ENCODE measurements at places on chromosomes 2 and 18. TPM values are rescaled to one million over a fixed set of nuclear protein-coding genes. Genes with fewer than 3 reads are reported as not detected.

GRCh38 chr2:152466980-152467676 lies 132.2 kb downstream of the FMNL2 start:
- peaks cover 77% of the 10 kb centered on the region for H3K4me1 ChIP-seq
- no peaks in the 10 kb centered on the region for H3K36me3 ChIP-seq
- no peaks in the 10 kb centered on the region for H3K27me3 ChIP-seq

- no peaks in the 10 kb centered on the region for H3K36me3 ChIP-seq
- no peak overlapping the region for H3K4me3 ChIP-seq
- peaks cover 51% of the 10 kb centered on the region for H3K4me1 ChIP-seq
- H3K27me3 ChIP-seq: no peaks in the 10 kb centered on the region
- DNase-seq: no peak
Measured at GRCh38 chr18:58576638-58577251, 52.1 kb downstream of the ALPK2 start.

- peaks cover 20% of the 10 kb centered on the region for H3K4me1 ChIP-seq
- DNase-seq: peak; percentile 25
- H3K36me3 ChIP-seq: peaks cover 13% of the 10 kb centered on the region
- peak overlapping the region; percentile 21 for H3K27ac ChIP-seq
Measured at GRCh38 chr2:157747695-157748370, 119.2 kb upstream of the ACVR1C start.

DNA sequence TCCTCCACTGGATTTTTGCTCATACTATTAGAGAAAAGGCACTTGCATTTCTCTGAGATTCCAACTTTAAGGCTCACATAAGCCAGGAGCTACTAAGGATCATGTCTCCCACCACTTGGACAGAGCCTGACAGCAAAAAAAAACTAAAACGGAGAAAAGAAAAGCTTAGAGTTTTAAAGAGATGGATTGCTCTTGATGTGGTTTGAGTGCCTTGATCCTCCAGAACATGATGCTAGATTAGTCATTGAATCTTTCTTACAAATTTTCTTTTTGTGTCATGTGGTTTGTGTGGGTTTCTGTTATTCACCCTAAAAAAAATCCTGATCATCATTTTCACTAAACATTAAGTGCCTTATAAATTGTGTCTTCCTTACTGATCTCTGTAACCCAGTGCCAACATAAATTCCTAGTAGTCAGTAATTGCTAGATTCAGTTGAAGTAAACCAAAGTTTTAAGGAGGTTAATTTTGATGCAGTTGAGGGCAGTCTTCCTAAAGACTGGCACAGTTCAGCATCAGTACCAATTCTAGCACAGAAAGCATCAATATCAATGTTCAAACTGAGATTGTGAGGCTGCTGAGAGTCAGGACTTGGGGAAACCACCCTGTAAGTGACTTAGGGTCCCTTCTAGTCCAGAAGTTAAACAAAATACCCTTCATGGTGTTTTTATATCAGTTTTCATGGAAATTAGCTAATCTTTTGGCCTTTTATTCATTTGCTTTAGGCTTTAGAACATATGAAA lies 206.3 kb downstream of the RAD51AP2 start:
- no peaks in the 10 kb centered on the region for H3K36me3 ChIP-seq
- H3K27ac ChIP-seq: no peak overlapping the region
- H3K27me3 ChIP-seq: no peaks in the 10 kb centered on the region
- H3K4me1 ChIP-seq: no peaks in the 10 kb centered on the region

- H3K36me3 ChIP-seq: peaks cover 23% of the 10 kb centered on the region
- H3K4me3 ChIP-seq: no peak overlapping the region
- DNase-seq: no peak
- H3K27ac ChIP-seq: no peak overlapping the region
Measured at GRCh38 chr2:64565949-64566710, 42.0 kb downstream of the AFTPH start.

Gene MYOM1
- total RNA-seq: 667 TPM

- H3K27ac ChIP-seq: no peak overlapping the region
- peaks cover 36% of the 10 kb centered on the region for H3K27me3 ChIP-seq
- no peaks in the 10 kb centered on the region for H3K36me3 ChIP-seq
- DNase-seq: no peak
Measured at GRCh38 chr18:6950641-6951040, 167.0 kb downstream of the LAMA1 start.

GRCh38 chr2:128026448-128027277 lies 1.2 kb downstream of the SAP130 start:
- peaks cover 13% of the 10 kb centered on the region for H3K36me3 ChIP-seq
- peak overlapping the region; percentile 98 for H3K4me3 ChIP-seq
- no peaks in the 10 kb centered on the region for H3K27me3 ChIP-seq
- peaks cover 33% of the 10 kb centered on the region for H3K4me1 ChIP-seq

GRCh38 chr2:95240556-95240955 lies 33.2 kb downstream of the ZNF892 start:
- H3K36me3 ChIP-seq: no peaks in the 10 kb centered on the region
- DNase-seq: no peak
- H3K27ac ChIP-seq: no peak overlapping the region
- H3K27me3 ChIP-seq: no peaks in the 10 kb centered on the region
- H3K4me1 ChIP-seq: peaks cover 12% of the 10 kb centered on the region

Gene CNDP1
- not detected for total RNA-seq

Gene RAD51AP2
- total RNA-seq: 0.14 TPM

- H3K27me3 ChIP-seq: no peaks in the 10 kb centered on the region
- no peak for DNase-seq
- no peak overlapping the region for H3K27ac ChIP-seq
- H3K4me3 ChIP-seq: no peak overlapping the region
Measured at GRCh38 chr2:155424518-155424917, 726.0 kb downstream of the KCNJ3 start.

- peaks cover 15% of the 10 kb centered on the region for H3K4me1 ChIP-seq
- H3K4me3 ChIP-seq: no peak overlapping the region
- no peak for DNase-seq
- H3K36me3 ChIP-seq: no peaks in the 10 kb centered on the region
- H3K27ac ChIP-seq: no peak overlapping the region
Measured at GRCh38 chr18:49360582-49360981, 99.9 kb downstream of the DYM start.

GRCh38 chr2:85705680-85706039 lies 11.5 kb downstream of the GNLY start:
- H3K36me3 ChIP-seq: no peaks in the 10 kb centered on the region
- peak overlapping the region; percentile 94 for H3K27ac ChIP-seq
- H3K27me3 ChIP-seq: no peaks in the 10 kb centered on the region
- no peak overlapping the region for H3K4me3 ChIP-seq
- DNase-seq: no peak

GRCh38 chr2:174683392-174683759 lies 80.9 kb downstream of the CHRNA1 start:
- H3K4me3 ChIP-seq: peak overlapping the region; percentile 86
- peak overlapping the region; percentile 90 for H3K27ac ChIP-seq
- H3K36me3 ChIP-seq: no peaks in the 10 kb centered on the region
- peaks cover 52% of the 10 kb centered on the region for H3K4me1 ChIP-seq
- no peak for DNase-seq
- no peaks in the 10 kb centered on the region for H3K27me3 ChIP-seq

Gene GKN1
- total RNA-seq: not detected

DNA sequence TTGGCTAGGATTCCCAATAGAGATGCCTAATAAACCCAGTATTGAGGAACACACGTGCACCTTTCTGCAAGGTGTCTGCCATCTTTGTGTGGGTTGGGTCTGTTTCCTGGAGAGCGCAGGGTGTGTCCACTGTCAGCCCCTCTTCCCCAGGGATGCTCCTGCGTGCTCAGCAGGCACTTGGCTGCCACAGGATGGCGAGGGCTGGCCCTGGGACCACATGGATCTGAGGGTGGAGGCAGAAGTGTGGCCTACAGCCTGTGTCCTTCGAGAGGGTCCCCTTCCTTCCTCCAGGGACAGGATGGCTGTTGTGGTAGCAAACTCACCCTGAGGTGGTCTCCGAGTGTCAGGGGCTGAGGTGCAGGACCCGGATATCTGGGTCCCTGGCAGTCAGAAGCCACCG lies 78.0 kb upstream of the PXDN start:
- H3K4me3 ChIP-seq: no peak overlapping the region
- peaks cover 28% of the 10 kb centered on the region for H3K27me3 ChIP-seq
- no peak overlapping the region for H3K27ac ChIP-seq
- peaks cover 23% of the 10 kb centered on the region for H3K4me1 ChIP-seq

- no peaks in the 10 kb centered on the region for H3K36me3 ChIP-seq
- no peaks in the 10 kb centered on the region for H3K27me3 ChIP-seq
- no peak for DNase-seq
- H3K4me3 ChIP-seq: no peak overlapping the region
- H3K27ac ChIP-seq: no peak overlapping the region
- no peaks in the 10 kb centered on the region for H3K4me1 ChIP-seq
Measured at GRCh38 chr2:75186821-75187220, 12.5 kb downstream of the TACR1 start.

GRCh38 chr2:18005411-18005810 lies 126.9 kb downstream of the KCNS3 start:
- no peak for DNase-seq
- H3K27me3 ChIP-seq: no peaks in the 10 kb centered on the region
- H3K36me3 ChIP-seq: no peaks in the 10 kb centered on the region
- no peaks in the 10 kb centered on the region for H3K4me1 ChIP-seq
- H3K4me3 ChIP-seq: no peak overlapping the region

DNA sequence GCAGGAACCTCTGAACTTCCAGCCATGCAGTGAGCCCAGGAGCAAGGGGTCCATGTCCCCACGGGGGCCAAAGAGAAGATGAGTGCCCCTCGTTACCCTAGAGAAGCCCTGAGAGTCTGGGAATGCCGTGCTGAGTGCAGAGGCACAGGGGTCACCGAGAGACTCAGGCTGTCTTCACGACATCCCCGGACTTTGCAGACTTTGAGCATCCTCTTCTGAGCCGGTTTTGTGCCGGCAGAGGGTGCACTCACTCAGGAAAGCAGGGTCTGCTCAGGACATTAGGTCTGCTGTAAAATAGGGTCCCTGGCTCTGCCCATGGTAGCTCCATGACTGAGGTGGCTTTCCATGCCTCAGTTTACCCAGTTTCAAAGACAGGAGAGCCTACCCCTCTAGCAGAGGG lies 71.0 kb downstream of the GALNT14 start:
- H3K4me1 ChIP-seq: no peaks in the 10 kb centered on the region
- no peak overlapping the region for H3K27ac ChIP-seq
- H3K36me3 ChIP-seq: no peaks in the 10 kb centered on the region
- H3K27me3 ChIP-seq: no peaks in the 10 kb centered on the region

Gene ANKRD29
- total RNA-seq: 9.2 TPM

DNA sequence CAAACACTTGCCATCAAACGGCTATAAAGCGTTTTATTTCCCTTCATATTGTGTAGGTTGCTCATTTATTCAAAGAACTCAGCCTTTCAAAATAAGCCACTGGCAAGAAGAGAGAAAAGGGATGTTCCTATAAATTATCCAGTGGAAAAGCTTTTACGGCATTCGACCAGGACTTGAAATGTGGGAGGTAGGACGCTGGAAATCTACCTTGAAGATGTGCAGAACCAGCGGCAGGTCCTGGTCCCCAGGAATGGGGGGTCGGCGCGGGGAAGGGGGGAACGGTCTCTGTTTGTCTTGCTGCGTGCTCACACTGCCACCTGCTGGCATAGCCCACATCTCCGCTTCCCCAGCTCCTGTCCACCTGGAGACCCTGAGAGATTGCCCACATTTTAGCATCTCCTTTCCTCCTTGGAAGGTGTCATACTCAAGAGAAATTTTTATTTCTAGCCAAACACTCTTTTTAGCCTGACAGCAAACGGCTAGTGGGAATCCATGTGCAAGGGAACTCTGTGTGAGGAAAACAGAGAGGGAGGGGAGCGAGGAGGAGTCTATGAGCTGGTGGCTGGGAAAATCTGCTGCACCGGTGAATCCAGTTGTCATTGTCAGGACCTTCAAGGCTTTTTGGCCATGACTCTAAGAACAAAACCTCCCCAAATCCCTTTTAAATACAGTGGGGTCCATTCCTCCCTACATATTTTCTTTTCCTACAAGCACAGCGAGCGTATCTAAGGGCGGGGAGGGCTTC lies 349.0 kb upstream of the PKDCC start:
- no peaks in the 10 kb centered on the region for H3K27me3 ChIP-seq
- H3K4me3 ChIP-seq: peak overlapping the region; percentile 50
- DNase-seq: peak; percentile 46
- no peaks in the 10 kb centered on the region for H3K36me3 ChIP-seq
- peaks cover 12% of the 10 kb centered on the region for H3K4me1 ChIP-seq
- no peak overlapping the region for H3K27ac ChIP-seq

- no peaks in the 10 kb centered on the region for H3K36me3 ChIP-seq
- H3K4me3 ChIP-seq: peak overlapping the region; percentile 98
- no peak for DNase-seq
Measured at GRCh38 chr2:230714136-230714480, 1.5 kb downstream of the CAB39 start.

DNA sequence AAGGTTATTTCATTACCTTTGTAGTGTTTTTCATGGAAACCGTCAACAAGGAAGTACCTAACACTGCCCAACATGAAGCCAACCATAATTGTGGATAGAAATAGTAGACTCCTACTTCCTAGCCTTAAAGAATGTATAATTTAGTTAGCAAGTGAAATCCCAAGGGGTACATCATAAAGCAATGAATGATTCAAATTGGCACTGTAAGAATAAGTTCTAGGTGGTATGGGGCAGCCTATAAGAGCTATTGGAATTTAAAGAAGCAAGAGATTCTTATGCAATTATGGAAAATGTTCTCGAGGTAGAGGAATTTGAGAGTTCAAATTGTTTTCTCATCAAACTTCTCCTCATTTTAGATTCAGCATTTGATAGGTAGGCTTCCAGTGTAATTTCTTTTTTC lies 157.9 kb downstream of the FMNL2 start:
- no peaks in the 10 kb centered on the region for H3K27me3 ChIP-seq
- no peaks in the 10 kb centered on the region for H3K36me3 ChIP-seq
- no peak for DNase-seq
- no peak overlapping the region for H3K4me3 ChIP-seq

- no peaks in the 10 kb centered on the region for H3K36me3 ChIP-seq
- H3K4me1 ChIP-seq: peaks cover 28% of the 10 kb centered on the region
- H3K4me3 ChIP-seq: no peak overlapping the region
- peaks cover 21% of the 10 kb centered on the region for H3K27me3 ChIP-seq
Measured at GRCh38 chr2:120237491-120237902, 14.3 kb upstream of the TMEM185B start.

Gene CHRND
- total RNA-seq: not detected

GRCh38 chr18:36041146-36041545 lies 26.2 kb downstream of the RPRD1A start:
- H3K4me1 ChIP-seq: peaks cover 30% of the 10 kb centered on the region
- no peaks in the 10 kb centered on the region for H3K27me3 ChIP-seq
- no peak for DNase-seq
- H3K27ac ChIP-seq: no peak overlapping the region
- H3K36me3 ChIP-seq: peaks cover 8% of the 10 kb centered on the region

Measured in left ventricle myocardium inferior (tissue), 1 donor.